ENCODE measurements at places on chromosomes 1 and 21. TPM values are rescaled to one million over a fixed set of nuclear protein-coding genes. Genes with fewer than 3 reads are reported as not detected.

- no peak for DNase-seq
Measured at GRCh38 chr1:215568299-215568692, 1.2 kb downstream of the KCTD3 start.

GRCh38 chr1:30872033-30872947, 36.3 kb downstream of the SDC3 start:
- DNase-seq, result no peak

GRCh38 chr1:213110349-213111300, 59.6 kb downstream of the RPS6KC1 start:
- no peak for DNase-seq

DNA sequence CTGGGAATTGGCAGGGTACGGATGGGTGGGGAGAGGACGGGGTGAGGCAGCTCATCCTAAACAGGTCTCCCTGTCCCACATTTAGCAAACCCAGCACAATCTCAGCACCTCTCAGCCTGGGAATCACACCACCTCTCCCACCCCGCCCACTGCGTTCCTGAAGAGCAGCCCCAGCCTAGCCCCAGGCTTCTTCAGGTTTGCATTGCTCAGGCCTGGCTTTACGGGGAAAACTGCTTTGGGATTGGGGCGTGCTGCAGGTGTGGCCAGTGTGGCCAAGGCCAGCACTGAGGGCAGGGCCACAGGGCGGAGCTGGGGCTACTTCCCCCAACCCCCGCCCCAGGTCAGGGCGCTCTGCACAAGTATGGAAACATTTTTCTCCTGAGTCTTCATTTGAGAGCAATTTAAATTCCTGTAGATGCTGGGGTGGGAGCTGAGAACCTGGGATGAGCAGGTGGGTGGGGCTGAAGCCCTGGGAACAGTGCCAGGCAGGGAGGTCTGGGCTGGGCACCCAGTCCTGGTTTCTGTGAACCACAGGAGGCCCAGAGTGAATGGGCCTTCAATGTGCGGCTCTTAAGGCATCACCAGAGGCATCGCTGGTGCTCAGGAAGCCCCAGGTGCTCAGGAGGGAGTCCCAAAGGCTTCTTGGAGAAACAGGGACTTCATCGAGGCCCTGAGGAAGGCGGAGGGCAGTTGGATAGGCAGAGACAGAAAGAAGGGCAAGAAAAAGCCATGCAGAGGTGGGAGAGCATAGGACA, 24.1 kb downstream of the TNNT2 start:
- peak; percentile 47 for DNase-seq

- DNase-seq, result no peak
Measured at GRCh38 chr1:185987611-185988321, 253.6 kb downstream of the HMCN1 start.

GRCh38 chr1:67988066-67988465, 62.4 kb downstream of the DIRAS3 start:
- no peak for DNase-seq

DNA sequence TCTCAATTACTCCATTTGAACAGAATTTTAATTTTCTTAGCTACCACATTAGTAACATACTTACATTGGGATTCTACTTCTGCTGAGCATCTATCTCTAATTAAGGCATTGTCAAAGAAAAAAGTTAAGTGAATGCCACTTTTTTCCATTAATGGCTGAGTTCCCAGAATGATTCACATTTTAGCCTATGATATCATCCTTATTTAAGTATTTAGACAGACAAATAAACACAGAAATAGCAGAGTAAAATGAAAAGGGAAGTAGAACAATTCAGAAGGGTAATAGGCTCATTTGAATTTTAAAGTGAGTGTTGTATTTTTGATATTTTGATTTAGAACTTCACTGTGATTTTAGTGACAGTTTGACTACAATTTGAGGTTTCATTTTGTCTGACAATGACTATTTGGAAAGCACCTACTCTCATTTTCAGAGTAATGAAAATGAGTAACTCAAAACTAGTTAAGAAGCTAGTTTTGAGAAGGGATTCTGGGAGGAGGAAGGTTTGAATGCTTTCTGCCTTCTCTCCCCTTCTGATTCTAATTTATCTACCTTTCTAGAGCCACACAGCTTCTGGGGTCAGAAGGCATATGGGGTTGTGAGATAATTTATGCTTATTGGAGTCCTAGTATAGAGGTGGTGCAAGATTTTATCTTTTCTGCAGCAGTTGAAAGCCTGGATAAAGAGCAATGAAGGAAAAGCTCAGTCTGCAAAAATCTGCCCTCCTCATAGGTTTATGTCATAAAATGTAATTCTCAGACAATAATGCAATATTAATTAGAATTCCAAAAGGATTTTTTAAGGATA, 15.5 kb downstream of the LYPLAL1 start:
- DNase-seq, result no peak

DNA sequence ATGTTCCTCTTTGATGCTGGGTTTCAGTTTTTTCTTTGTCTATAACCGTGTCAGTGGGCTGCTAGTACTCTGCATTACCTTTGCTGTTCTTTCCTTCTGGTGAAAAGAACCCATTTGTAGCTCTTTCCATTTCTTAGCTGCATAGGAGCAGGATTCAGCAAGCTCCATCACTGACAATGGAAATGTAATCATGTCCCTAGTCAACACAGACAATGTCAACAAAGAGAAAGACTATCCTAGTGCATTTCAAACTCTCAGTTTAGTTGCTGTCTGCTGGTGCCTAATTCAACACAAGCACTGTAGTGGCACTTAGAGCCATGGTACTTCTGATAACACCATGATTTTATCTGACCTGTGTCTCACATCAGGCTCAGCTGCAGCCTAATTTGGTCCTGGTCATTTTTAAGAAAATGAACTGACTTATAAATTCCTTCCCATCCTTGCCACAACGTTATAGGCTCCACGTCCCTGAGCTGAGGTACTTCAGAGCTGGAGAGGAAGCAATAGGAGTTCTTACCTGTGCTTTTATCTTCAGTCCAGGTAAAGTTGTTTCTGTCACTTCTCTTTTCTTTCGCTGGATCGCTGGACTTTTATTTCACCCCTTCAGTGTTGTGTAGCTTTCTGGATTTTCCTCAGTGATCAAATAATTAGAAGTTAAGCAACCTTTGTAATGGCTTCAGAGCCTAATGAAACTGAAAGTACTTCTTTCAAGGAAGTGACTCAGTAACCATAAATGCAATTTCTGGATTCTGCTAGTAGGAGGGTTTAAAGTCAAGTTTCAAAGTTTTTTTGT, at the start of gene GBP3:
Gene GBP3 (minus strand): TSS at position 700 of the 793 bp plus-strand sequence. CDS start 2,145 bp downstream, outside the sequence.
- DNase-seq, result no peak

DNA sequence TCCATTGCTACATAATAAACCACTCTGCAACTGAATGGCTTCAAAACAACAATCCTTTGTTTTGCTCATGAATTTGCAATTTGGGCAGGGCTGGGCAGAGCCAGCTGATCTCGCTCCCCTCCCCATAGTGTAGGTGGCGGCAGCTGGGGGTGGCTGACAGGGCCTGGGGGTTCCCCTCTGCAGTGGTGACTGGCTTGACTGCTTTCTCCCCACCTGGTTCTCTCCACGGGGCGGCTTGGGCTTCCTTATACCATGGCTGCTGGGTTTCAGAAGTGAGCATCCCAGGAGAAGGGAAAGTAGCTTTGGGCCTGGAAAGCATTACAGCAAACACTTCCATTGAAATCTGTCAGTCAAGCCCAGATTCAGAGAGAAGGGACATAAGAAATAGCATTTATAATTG, 129.7 kb upstream of the ZBTB40 start:
- DNase-seq, result no peak

DNA sequence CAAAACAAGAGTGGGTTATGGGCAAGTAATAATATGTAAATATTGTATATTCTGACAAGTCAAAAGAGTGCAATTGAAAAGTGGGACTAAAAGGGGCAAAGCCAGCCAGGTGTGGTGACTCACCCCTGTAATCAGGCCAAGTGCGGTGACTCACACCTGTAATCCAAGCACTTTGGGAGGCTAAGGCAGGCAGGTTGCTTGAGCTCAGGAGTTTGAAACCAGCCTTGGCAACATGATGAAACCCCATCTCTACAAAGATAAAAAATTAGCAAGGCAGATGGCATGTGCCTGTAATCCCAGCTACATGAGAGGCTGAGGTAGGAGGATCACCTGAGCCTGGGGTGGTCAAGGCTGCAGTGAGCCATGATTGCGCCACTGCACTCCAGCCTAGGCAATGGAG, 304.0 kb downstream of the HHIPL2 start:
- no peak for DNase-seq

- DNase-seq, result no peak
Measured at GRCh38 chr1:235408503-235408960, 41.3 kb downstream of the TBCE start.

The AIM2 gene
- total RNA-seq, result 73.9 TPM

The NR0B2 gene
- total RNA-seq, result 16.5 TPM

The TMEM269 gene
- 0.27 TPM for total RNA-seq
